Activated CD8-positive, alpha-beta T cell treated with anti-CD3 and anti-CD28 coated beads for 36 hours (primary cell): ENCODE measurements at places on chromosomes 2 and 18.

DNA sequence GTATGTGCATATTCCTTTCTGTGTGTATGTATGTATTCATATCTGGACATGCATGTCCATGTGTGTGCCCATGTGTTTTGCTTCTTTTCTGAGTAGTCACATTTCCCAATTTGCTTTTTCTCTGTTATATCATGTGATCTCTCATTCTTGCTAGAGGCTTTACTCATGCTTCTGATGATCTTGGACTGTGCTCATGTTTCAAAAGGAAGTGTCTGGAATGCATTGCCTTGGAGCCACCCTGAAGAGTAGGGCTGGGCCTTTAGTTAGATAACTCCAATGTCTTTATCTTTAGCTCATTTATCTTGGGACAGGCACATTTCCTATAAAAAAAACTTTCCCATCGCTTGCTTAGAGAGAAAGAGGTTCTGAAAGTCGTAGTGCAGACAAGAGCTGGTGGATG lies 859.2 kb downstream of the CNTNAP5 start:
- no peak for DNase-seq

DNA sequence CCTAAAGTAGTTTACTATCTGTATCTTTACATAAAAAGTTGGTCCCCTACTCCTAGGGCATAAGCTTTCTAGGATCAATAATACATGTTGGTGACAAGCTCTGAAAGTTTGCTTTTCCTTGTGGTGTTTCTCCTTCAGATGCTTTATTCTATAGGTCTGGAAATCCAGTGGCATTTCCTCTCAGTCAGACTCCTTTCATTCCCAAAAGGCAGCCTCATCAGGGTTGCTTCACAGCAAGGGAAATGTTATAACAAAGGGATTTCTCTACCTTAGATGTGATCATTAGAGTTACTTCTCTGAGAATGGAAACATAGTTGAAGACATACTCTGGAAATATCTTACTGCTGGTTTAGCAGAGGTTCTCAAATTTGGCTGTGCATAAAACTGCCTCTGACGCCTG lies 1072.4 kb upstream of the ZEB2 start:
- DNase-seq, result no peak

- no peak for DNase-seq
Measured at GRCh38 chr2:128390256-128390990, 71.8 kb upstream of the HS6ST1 start.

- peak; percentile 23 for DNase-seq
Measured at GRCh38 chr2:23803965-23804542, 122.9 kb downstream of the ATAD2B start.

- DNase-seq, result no peak
Measured at GRCh38 chr2:69489793-69490192, 52.6 kb upstream of the NFU1 start.

DNA sequence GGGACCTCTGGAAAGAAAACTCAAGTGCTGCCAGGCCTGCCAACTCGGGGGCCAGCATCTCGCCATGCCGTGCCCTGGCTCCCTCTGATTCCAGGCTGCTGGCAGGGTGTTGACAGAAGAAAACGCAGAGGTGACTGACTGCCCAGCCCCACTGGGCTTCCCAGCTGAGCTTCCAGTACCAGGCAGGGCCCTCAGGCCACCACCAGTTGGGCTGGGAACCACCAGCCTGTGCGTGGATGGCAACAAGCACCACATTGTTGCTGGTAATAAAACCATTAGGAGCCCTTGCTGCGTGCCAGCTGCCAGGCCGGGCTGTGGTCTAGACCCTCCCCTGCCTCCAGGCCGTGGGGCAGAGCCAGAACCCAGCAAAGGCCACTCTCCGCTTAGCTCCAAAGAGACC lies 9.2 kb downstream of the DNMT3A start:
- no peak for DNase-seq

DNA sequence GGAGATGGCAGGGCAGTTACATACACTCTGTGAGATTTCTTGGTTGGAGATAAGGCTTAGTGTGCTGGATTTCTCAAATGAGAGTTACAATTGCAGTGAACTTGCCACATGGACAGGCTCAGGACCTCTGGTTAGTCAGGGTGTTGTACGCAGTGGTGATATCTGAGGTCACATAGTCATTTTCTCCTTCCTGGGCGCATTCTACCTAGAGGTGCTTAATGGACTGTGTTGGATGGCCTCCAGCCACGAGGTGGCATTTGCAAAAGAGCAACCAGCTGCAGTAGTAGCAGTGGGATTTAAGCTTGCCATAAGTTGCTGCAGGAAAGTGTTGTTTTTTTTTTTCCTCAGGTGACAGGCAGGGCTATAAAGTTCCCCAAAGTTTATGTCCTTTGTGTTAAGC lies 173.8 kb upstream of the TMEM200C start:
- no peak for DNase-seq

- DNase-seq, result no peak
Measured at GRCh38 chr2:138649571-138649970, 130.6 kb downstream of the NXPH2 start.

GRCh38 chr2:101388232-101388631 lies 929 bp upstream of the CREG2 start:
- DNase-seq, result no peak

DNA sequence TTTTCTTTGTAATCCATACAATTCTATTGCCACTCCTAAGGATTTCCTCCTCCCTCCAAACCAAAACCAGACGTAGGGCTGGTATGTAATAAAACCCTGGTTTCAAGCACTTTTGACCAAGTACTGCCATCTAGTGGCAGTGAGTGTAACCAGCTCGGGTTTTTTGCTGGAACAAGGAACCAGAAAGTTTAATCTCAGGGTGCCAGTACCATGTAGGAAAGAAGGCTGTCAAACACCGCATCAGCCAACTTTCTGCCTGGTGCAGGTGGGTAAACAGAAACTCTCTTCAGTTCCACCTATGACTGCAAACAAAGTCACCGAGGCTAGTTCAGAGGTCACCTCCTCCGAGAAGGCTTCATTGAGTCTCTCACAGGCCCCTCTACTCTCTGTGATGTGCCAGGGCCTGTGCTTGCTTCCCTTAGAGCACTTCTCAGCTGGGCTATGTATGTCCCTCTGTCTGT lies 10.2 kb upstream of the THNSL2 start:
- peak; percentile 62 for DNase-seq

- DNase-seq, result no peak
Measured at GRCh38 chr2:72974436-72974754, 57.1 kb downstream of the EMX1 start.

DNA sequence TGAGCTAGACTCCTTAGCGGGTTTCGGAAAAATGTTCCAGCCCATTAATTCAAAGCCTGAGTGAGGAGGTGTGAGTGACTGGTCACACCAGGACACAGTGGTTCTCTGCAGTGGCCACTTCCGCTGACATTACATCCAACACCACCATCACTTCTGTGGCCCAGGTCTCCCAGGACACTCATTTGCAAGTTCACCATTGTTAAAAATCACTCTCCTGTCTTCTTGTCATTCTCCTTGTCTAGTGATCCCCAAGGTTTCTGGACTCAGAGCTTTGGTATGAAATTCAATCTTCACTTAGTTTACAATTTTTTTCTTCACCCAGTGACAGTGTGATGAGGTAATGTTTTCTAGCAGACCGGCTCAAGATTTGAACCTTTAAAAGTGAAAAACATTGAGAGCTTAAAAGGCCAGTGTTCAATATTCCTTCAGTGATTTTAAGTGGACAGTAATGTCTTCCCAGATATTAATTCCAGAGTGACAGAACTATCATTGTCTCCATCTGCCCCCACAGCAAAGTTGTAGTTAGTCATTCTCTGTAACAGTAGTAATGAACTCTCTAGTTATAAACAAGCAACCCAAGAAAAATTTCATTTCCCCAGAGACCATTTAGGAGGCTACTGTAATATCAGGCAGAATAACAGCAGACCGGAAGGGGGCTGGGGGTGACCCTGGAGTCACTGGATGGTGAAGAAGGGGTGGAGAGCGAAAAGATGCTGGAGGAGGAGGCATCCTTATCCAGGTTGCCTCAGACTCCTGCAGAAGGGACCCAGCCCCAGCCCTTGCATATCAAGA lies 164.9 kb downstream of the GFPT1 start:
- DNase-seq, result no peak

DNA sequence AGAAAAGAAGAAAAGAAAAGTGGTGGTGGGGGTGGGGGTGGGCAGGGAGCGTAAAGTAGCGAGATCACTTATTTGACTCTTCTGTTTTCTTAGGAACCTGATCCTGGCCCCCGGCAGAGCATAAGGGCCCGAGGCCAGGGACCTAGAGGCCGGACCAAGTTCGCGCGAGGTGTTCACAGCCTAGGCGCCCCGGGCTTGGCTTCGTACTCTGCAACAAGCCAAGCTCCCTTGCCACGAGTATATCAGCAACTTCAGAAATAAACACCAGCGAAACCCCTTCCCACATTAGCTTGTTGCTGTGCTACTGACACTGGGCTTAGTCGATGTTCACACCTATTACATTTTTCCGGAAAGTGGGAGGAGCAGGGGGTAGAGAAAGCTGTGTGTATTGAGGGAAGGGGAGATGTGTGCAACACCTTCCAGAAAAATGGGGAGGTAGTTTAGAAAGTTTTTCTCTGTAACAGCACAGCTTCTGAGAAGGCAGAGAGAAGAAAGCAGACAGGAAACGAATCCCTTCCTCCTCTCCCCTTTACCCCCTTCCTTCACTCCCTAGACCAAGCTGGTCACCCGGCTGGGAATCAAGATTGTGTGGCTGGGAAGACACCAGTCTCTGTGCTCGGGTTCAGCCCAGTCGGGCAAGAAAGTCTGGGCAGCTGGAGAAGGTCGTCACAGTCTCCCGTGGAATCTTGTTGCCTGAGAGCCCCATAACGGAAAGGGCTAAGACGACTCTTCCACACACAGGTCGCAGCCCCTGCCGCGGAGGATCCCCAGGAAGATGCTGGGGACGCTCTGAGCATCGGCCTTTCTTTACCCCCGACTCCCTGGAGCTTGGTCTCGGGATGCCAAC lies 12.0 kb upstream of the SATB2 start:
- no peak for DNase-seq

GRCh38 chr18:36629138-36629530 lies 199.7 kb downstream of the TPGS2 start:
- DNase-seq, result no peak

DNA sequence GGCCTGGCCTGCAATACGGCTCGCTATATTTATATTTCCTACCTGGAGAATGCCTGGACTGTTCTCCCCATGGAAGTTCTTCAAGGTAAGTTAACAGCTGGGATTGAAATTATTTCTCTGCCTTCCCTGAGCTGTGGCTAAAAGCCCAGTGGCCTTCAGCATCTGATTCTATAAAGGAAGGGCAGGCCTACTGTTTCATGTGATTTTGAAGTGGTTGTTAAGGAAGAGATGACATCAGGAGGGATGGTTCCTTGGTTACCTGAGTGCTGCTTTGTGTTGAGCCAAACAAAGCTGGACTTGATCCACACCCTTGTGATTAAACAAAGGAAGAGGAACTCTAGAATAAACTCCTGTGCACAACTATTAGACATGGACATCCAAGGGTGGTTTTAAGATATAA lies 61.6 kb downstream of the MFSD6 start:
- DNase-seq, result no peak

- DNase-seq, result no peak
Measured at GRCh38 chr2:167128130-167128529, 239.8 kb downstream of the XIRP2 start.

- no peak for DNase-seq
Measured at GRCh38 chr2:150624001-150624401, 136.5 kb upstream of the RND3 start.

DNA sequence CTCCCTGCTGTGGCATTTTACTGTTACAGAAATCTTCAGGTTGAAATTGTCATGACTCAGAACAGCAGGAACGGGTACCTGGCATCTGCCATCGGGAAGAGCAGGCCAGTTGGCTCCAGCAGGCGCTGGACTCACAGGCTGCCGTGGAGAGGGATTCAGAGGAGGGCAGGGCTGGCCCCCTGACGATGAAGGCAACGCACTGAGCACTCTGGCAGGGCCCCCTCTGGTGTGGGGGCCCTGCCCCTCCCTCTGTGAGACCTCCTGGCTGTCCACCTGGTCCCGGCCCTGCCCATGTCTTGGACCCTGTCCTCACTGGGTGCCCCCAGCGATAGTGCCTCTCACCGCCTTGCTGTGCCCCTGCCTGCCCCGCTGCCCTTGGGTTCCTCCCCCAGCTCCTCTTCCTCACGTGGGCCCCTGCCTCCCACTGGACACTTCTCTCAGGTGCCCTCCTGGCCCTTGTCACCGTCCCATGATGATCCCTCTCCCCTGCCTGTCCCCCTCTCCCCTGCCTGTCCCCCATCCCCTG lies 23.3 kb upstream of the ALLC start:
- DNase-seq, result no peak

DNA sequence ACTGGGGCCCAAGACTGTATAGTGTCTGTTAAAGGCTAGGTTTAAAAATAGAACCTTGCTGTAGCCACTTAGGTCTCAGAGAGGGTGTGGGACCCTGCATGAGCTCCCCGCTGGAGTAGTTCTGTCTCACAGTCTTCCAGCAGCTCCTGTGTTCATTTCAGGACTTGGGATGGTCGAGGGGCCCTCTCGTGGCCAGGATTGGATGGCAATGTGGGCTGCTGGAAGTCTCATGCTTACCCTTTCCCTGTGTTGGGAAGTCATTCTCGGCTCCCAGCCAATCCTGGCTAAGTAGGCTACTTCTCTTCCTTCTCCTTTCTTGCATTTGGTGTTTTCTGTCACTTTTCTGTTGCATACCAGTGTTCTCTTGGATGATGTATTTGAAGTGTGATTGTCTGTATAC lies 284.0 kb upstream of the GCFC2 start:
- DNase-seq, result no peak

DNA sequence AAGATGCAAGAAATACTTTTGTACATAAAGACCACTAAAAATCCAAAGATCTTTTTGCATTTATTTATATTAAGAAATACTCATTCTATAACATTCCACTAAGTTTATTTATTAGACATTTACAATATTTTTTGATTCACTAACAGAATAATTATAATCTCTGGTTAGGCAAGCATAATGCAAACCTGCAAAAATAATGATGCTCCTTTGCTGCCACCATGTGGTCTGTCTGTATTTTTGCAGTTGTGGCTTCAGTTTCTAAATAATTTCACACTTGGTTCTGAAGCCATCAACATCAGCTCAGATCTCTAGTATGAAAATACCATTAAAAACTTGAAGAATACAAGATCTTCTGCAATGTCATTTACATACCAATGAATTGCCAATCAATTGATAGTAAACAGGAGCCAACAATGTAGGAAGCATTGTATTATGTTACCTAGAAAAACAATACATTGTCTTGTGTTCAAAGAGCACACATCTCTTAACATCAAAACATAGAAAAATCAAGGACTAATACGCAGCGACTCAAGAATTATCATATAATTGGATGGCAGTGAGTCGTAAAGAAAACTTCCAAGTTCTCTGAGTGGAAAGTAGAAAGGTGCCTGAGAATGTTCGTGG lies 28.8 kb upstream of the WDR75 start:
- DNase-seq, result peak; percentile 42

GRCh38 chr2:222915092-222915957 lies 54.5 kb downstream of the ACSL3 start:
- DNase-seq, result no peak

- no peak for DNase-seq
Measured at GRCh38 chr18:25827961-25828561, 262.4 kb downstream of the SS18 start.

GRCh38 chr2:71784734-71785511 lies 331.6 kb downstream of the DYSF start:
- no peak for DNase-seq
